Hematopoietic multipotent progenitor cell treated with erythropoietin and hydrocortisone succinate and interleukin-3 and kit ligand, for 17 days (in vitro differentiated cells): ENCODE measurements at places on chromosomes 4 and X.

GRCh38 chrX:24426921-24427746 lies 38.0 kb upstream of the PDK3 start:
- no peak for DNase-seq

GRCh38 chr4:42519803-42520417 lies 122.6 kb downstream of the SHISA3 start:
- DNase-seq: peak; percentile 50

DNA sequence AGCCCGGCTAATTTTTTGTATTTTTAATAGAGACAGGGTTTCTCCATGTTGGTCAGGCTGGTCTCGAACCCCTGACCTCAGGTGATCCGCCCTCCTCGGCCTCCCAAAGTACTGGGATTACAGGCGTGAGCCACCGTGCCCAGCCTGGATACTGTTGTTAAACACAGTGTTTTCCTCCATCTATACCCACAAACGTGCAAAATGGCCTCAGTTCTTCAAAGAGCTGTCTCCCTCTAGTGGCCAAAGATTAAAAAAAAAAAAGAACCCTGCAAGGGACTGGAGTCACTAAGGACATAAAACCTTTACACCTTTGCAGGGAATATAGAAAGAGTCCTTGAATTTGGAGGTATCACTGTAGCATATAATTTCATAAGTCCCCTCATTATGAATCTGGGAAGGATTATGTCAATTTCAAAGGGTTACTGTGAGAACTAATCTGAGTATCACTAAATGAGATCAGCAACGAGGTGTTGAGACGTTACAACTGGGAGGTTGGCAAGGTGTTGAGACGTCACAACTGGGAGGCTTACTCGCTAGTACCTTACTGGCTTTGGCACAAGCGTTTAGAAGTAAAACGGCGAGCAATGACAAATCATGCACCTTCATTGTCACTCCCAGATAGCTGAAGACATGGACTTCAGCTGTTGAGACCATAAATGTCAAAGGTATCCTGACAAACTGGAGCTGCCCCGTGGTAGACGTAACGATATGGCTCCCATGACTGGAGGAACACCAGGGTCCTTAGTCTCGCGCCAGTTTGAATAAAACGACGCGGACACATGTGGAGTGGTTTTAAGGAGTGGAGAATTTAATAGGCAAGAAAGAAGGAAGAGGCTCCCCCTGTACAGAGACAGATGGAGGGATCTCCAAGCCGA lies 33.4 kb upstream of the ENPP6 start:
- peak; percentile 69 for DNase-seq

GRCh38 chrX:124401696-124402095 lies 55.3 kb downstream of the SH2D1A start:
- DNase-seq: no peak

- DNase-seq: peak; percentile 70
These were observed 54.3 kb downstream of the LRBA start for GRCh38 chr4:150960818-150961217.
